Neural crest cell (in vitro differentiated cells): ENCODE measurements at places on chromosomes 6 and 20.

GRCh38 chr6:130843575-130844320 is 16.5 kb downstream of the SMLR1 start:
- DNase-seq, result no peak

- DNase-seq, result no peak
Observed at GRCh38 chr6:100774681-100775080, 106.4 kb downstream of the ASCC3 start.

DNA sequence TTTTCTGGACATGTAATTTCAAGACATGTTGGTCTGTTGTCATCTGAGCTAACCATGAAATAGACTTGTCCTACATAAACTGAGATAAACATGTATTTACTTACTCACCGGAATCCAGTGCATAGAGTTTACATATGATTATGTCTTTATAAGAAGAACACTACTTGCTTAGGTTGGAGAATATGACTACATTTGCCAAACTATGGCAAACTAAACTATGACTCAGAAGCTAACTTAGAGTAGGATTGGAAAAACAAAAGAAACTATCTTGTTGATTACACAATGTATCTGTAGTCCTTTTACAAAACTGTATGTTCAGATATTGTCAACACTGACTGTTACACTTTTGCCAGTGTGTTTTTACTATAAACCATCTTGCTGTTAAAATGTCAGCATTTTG is 113.3 kb downstream of the CRYBG1 start:
- DNase-seq, result no peak

DNA sequence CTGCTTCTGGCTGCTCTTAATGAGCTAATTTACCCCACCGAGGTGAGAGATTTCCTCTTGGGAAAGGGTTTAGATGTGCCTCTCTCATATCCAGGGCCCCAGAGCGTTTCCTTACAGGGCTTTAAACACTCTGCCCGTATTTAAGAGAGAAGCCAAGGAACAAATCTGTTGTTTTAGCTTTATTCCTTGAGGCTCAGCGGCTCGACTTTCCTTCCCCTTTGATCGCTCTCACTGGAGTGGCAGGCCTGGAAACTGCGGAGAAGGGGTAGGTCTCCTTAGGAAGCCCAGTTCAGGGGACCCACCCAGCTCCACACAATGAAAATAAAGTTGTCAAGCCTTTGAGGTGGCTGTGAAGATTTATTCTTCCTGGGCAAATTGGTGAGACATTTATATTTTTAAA is 132.0 kb upstream of the JAG1 start:
- no peak for DNase-seq

DNA sequence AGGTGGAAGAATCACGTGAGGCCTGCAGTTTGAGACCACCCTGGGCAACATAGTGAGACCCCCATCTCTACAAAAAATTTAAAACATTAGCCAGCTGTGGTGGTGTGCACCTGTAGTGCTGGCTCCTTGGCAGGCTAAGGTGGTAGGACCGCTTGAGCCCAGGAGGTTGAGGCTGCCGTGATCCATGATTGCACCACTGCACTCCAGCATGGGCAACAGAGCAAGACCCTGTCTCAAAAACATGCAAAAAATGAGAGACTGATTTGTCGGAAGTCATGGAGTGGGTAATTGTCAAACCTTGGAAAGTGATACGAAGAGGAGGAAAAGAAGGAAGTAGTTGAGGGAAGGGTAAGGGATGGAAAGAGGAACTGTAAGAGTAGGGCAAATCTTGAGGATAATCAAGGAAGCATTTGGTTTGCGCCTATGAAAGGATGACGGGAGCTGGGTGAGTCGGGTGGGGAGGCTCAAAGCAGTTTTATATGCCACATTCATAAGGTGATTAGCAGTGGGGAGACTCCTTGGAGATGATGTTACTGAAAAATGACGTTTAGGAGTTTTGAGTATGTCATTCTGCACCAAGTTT is 14.5 kb downstream of the L3MBTL3 start:
- no peak for DNase-seq

GRCh38 chr6:41182069-41183034 is 18.6 kb downstream of the TREML2 start:
- DNase-seq, result peak; percentile 22

- no peak for DNase-seq
Observed at GRCh38 chr6:55443238-55444134, 116.2 kb downstream of the GFRAL start.

- no peak for DNase-seq
Observed at GRCh38 chr6:100633096-100633777, 168.5 kb upstream of the SIM1 start.

DNA sequence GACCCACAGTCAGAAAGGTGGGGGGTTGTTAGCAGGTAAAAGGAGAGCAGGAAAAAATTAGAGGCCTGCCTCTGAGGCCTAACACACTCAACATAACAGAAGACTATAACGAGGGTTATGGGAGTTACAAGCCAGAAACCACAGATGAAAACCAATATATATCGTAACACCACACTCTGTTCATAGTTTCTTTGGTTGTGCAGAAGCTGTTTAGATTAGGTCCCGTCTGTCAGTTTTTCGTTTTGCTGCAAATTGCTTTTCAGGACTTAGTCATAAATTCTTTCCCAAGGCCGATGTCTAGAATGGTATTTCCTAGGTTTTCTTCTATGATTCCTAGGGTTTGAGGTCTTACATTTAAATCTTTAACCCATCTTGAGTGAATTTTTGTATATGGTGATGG is 3.7 kb upstream of the MAP3K5 start:
- no peak for DNase-seq

GRCh38 chr6:135902756-135903331 is 51.3 kb downstream of the PDE7B start:
- DNase-seq, result no peak

- no peak for DNase-seq
Observed at GRCh38 chr6:158955255-158955654, 44.7 kb downstream of the RSPH3 start.

- no peak for DNase-seq
Observed at GRCh38 chr6:156774863-156775405, 2.2 kb upstream of the ARID1B start.

DNA sequence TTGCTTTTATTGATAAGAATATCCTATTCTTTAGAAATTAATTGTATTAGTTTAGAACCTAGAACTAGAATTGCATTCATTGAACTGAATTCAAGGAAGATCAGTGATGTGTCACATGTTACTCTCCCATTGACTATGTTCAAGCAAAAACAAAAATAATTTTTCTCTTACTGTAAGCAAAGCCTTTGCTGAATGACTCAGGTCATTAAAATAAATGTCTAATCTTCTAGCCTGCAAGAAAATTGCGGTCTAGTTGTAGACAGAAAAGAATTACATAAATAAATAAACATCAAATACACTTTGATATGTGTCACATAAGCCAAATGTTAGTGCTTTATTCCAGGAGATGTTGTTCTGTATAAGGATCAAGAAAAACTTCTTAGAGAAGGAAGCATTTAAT is 387.9 kb downstream of the ADGRB3 start:
- DNase-seq, result no peak

DNA sequence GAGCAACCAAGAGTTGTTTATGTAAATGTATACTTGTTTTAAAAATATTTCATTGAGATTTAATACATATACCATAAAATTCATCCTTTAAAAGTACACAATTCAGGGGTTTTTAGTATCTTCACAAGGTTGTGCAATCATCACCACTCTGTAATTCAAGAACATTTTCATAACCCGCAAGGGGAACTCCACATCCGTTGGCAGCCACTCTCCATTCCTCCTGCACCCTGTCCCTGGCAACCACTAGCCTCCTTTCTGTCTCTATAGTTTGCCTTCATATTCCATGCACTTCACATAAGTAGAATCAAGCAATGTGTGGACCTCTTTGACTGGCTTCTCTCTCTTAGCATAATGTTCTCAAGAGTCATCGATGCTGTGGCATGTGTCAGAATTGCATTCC is 104.2 kb upstream of the PDE10A start:
- DNase-seq, result no peak

GRCh38 chr20:55800552-55801245 is 204.6 kb downstream of the CBLN4 start:
- no peak for DNase-seq

- no peak for DNase-seq
Observed at GRCh38 chr6:133966654-133967329, 13.8 kb downstream of the TBPL1 start.

- DNase-seq, result no peak
Observed at GRCh38 chr20:34753706-34754461, 49.7 kb downstream of the TP53INP2 start.

- DNase-seq, result no peak
Observed at GRCh38 chr6:85252552-85252951, 197.3 kb upstream of the NT5E start.

- no peak for DNase-seq
Observed at GRCh38 chr20:52896348-52896747, 75.8 kb upstream of the TSHZ2 start.
